ENCODE measurements at places on chromosomes 2 and 18.

- peak; percentile 38 for DNase-seq
Observed at GRCh38 chr2:200406379-200406778, 99.9 kb downstream of the SPATS2L start.

GRCh38 chr2:88913280-88913679 lies 221.8 kb downstream of the RPIA start:
- no peak for DNase-seq

DNA sequence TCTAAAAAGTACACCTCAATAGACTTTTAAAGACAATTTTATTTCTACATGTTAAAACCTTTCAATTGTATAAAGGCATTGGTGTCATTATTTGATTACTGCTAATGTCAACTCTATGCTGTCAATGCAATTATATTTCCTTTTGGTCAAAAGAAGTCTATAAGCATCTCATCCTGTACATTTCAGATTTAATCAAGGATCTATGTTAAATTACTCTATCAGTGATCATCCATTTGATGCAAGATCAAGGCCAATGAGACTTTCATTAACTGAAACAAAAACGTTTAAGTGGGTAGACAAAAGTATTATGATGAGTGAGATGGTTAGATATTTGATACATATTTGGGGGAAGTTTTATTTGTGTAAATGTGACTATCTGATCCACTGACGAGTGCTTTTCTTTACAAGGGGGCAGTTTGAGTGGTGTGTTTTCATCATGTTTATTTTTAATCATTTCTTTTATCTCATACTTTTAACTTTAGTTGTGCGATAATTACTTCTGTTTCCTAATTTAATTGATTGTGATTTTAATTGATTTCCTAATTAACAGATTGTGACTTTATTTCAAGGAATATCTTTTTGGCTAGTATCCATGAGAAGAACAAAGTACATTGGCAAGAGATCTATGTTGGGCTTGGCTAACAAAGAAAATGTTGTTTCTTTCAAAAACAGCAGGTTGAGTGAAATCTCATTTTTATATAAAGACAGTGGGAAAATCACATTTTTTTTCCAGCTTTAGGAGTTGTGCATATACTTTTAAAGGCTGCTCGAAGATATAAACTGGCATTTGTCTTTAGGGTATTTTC lies 1.1 kb downstream of the ARHGAP28 start:
- no peak for DNase-seq

GRCh38 chr18:22013993-22014392 lies 155.4 kb upstream of the GATA6 start:
- no peak for DNase-seq

DNA sequence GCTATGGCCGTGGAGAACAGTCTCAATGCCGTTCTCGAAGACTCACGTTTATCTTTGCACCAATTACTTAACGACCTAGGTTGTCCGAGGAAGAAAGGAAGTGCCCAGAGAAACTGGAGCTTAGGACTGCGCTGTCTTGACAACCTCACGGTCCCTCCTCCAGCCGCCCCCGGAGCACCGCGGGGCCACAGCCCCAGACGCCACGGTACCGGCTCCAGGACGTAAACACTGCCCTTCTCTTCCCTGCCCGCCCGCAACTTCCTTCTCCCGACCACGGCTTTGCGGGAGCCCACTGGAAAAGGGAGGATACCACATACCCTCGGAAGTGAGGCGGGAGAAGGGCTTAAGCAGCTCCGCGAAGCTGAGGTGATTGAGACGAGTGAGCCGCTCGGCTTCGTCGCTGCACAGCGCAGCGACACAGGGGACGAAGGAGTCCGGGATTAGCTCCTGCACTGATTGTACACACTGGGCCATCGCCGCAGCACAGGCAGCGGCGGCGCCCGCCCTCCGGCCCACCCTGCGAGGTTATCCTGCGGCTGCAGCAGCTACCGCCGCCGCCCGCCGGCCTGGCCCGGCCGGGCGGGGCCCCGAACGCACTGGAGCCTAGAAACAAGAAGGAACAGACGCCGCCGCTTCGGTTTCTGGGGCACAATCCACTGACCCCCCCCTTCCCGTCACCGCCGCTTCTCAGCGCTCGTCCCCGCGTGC lies 483 bp downstream of the TRAPPC8 start:
- DNase-seq: peak; percentile 44

GRCh38 chr2:62383846-62384245 lies 122.1 kb downstream of the TMEM17 start:
- DNase-seq: no peak

DNA sequence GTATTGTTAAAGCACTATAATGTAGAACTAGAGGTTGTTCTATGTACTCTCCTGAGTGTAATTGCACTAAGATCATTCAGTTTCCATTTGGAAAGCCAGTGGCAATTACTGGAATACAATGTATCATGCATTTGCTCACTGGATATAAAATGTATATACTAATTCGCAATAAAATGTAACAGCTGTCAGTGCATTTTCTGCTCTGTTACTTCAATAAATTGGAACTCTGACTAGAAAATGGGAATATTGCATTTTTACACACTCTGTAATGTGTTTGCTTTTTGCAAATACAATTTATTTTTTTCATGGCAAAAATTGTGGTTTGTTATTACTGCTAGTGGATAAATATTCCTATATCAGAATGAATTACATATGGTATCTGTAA lies 893.8 kb upstream of the POU3F3 start:
- DNase-seq: no peak

DNA sequence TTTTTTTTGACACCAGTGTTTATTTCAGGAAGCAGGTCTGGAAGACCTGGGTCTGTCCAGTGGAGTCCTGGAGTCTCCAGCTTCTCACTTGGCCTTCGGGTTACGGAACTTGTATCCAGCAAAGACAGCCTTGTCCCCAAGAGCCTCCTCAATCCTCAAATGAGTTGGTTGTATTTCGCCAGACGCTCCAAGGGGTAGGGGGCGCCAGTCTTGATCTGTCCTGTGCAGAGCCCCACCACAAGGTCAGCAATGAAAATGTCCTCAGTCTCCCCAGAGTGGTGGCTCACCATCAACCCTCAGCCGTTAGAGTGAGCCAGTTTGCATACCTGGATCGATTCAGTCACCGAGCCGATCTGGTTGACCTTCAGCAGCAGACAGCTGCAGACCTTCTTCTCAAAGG lies 21.9 kb downstream of the ASXL2 start:
- no peak for DNase-seq

DNA sequence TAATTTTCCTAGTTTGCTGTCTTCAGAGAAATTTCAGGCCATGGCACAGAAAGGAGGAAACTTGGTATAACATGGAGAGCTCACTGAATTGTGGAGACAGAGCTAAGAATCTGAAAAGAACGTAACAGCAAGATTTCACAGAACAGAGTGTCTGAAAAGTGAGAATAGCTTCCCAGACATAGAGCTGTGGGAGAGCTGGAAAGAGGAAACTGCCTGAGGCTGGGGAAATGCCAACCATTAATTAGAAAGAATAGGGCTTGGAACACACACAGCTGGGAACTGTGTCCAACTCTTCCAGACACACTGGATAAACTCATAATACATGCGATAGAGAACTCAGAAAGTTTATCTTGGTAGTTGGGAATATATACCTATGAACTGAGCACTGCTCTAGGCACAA lies 51.6 kb upstream of the KYNU start:
- DNase-seq: no peak

DNA sequence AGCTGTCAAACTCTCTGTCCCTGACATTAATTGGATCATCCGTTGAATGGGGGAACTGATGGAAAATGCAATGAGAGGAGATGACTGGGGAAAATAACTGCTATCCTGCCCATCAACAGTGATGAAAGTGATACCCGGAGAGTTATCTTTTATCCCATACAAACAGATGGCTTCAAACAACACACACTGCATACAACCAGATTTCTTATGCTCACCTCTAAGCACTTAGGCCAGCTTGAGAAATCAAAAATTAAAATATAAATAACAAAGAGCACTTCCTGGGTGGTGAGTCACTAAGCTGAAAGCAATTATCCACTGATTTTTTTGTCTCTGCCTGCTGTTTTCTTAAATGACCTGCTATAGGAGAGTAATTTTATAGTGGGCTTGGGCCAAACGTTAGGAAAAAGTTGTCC lies 237.6 kb upstream of the RGPD4 start:
- DNase-seq: no peak

DNA sequence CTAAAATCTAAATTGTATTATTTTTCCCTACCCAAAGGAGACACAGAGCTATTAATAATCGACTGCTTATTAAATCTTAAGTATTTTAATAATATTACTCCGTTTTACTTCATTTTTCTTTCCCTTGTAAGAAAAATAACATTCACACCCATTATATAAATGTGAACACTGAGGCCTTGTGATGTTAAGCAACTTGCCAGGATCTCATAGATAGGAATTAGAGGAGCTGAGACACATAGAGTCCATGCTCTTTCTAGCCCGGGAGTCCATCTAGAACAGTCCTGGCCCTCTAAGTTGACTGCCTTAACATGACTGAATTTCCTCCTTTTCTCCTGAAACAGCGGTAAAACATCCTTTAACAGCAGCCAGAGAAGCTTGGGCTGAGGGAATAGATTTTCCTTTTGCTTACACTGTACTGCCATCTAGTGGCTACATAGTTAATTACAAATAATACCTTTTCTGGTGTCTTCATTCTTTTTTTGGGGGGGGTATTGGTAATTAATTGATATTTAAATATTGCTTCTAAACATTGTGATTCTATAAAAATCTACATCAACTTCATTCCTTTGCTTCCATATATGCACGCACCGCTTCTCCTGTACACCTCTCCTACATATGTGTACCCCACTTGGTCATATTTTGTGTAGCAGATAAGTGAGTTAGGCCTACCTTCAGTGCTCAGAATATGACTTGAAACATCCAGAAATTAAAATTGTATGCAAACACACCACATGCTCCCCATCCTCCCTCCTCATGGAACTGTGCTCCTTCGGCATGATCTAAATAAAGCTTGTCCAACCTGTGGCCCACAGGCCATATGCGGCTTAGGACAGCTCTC lies 125.8 kb upstream of the HNMT start:
- DNase-seq: peak; percentile 64

DNA sequence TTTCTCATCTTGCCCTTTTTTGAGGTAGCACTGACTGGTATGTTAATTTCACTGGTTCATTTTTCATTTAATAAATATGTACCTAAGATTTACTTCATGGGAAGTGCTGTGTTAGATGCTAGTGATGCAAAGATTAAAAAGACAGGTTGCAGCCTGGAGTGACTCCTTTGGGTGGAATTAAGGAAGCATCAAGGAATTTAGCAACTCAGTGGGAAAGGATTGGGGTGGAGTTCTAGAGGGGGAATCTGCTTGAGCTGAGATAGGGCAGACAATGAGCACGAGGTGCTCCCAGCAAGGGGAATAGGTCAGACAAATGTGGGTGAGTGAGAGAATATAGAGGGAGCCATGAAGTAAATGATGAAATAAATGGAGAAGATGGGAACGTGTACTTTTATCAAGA lies 57.0 kb downstream of the LYPD6 start:
- no peak for DNase-seq

DNA sequence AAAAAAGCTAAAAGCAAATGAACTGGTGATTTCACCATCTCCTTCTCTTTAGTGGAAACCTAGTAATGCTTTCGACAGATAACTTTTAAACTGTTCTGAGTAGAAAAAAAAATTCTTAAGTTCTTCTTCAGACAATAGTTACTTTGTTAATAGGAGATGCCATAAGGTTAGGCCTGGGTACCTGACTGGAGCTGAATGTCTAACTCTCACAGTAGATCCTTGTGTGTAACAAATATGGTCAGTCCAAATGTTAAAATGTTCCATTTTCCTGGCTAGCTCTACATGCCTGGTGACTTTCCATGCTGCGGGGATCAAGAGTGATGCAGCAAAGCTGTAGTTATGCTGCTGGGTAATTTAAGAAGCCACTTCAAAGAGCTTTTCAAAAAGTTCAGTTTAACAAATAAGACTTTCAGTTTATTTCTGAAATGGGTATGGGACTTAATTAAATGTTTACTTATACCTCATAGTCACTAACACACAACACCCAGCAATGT lies 264.0 kb upstream of the SESTD1 start:
- DNase-seq: no peak

DNA sequence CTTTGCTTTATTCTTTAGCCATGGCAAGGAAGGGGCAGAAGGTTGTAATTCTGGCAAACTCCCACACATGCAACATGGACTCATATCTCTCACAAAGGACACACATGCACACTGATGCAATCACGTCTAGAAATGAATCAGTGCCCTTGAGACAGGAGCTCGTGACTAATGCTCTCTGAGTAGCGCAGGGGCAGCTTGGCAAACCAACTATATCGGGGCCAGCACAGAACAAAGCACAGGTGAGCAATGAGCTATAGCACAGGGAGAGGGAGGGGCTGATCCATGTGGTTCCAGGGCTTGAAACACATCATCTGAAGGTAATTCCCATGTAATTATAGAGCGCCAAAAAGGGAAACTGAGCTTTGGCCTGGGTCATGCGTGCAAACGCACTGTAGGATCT lies 165.2 kb upstream of the KLF7 start:
- peak; percentile 94 for DNase-seq

- no peak for DNase-seq
Observed at GRCh38 chr2:241009191-241009590, 10.8 kb downstream of the SNED1 start.

DNA sequence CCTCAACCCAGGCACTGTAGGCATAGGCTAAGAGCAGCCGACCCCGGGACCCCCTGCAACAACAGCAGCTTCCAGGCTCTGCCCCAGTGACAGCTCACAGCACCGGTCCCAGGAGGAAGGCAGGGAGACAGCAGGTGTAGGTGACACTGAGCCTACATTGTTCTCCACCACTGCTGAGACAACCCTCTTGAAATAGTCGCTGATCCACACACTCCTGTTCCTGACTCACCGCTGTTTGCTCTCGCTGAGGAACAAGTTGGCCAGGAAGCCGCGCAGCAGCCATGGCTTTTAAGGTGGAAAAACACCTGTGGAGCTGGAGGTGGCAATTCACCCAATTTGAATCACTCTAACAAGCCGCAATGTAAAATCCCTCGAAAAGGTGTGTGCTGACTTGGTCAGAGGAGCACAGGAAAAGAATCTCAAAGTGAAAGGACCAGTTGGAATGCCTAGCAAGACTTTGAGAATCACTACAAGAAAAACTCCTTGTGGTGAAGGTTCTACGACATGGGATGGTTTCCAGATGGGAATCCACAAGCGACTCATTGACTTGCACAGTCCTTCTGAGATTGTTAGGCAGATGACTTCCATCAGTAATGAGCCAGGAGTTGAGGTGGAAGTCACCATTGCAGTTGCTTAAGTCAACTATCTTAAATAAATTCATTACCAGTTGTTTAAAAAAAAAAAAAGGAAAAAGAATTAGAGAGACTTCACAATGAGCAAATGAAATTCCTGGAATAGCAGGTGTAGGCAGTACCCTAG lies 167.5 kb downstream of the ARL4C start:
- DNase-seq: no peak

- DNase-seq: no peak
Observed at GRCh38 chr18:23257686-23258565, 122.6 kb downstream of the CABLES1 start.

GRCh38 chr2:55233658-55233940 lies 1.1 kb downstream of the RPS27A start:
- no peak for DNase-seq

DNA sequence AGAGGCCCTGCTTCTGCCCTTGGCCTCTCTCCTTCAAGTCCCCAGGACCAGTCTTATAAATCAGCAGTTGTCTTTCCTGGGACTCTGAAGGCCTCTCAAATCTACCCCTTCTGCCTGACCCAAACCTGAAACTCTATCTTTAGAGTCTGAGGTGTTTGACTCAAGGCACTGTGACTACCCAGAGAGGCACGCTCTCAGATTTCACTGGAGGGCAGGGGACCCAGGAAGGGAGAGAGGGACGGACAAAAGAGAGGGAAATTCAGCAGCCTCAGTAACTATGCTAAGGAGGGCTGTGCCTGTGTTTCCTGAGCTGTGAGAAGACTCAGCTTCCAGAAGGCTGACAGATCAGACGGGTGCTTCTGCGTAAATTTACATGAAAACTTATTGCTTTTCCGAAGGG lies 217.8 kb downstream of the HAUS1 start:
- no peak for DNase-seq

Data from ACHN (cell line).